ENCODE measurements at places on chromosomes 5 and 9.

DNA sequence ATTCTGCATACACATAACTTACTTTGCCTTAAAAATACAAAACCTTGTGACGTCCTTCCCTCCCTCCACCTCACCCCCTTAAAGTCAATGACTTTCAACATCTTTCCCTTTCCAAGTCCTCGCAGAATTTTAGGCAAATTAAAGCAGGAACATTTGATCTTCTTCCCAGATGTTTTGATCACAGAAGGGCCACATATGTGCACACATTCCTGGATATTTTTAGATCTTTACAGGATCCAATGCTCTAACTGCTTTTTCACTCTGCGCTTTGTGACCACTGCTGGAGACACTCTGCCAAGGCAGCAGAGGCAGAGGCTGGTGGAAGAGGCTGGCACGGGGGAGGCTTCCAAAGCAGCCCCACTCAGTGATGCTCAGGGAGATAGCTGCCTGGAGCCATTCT, 130.7 kb downstream of the SEC61B start:
- no peak for DNase-seq

GRCh38 chr9:112144807-112145206, 30.3 kb downstream of the SUSD1 start:
- no peak for DNase-seq

GRCh38 chr9:136377341-136378169, 4.1 kb upstream of the CARD9 start:
- no peak for DNase-seq

- DNase-seq, result no peak
Measured at GRCh38 chr5:168771678-168772077, 192.5 kb upstream of the PANK3 start.

DNA sequence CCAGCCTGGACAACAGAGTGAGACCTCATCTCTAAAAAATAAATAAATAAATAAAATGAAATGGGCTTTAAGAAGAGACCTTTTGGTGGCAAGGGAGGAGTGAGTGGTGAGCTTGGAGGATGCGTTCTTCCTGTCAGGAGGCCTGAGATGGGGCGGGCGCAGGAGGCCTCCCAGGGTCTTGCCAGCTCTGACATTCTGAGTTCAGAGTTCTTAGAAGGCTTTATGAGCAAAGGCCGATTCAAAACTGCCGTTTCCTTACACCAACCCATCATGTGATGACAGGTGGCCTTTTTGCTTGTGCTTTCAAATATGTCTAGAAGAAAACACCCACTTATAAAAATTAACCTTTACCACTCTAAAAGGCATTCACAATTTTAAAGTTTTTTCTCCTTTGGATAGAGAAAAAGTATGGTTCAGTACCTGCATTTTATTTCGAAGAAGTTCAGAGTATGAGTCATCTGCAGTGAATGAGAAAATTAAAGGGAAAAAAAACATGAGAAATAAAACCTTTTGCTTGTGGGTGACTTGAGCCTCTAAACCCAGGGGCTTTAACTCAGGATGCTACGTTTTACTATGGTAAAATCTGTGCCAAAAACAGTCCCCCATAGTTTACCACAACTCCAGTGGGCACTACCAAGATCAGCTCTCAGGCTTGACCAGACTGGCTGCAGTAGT, 157.4 kb upstream of the OTULINL start:
- DNase-seq, result peak; percentile 42

- DNase-seq, result no peak
Measured at GRCh38 chr5:180637962-180638680, 11.3 kb downstream of the FLT4 start.

DNA sequence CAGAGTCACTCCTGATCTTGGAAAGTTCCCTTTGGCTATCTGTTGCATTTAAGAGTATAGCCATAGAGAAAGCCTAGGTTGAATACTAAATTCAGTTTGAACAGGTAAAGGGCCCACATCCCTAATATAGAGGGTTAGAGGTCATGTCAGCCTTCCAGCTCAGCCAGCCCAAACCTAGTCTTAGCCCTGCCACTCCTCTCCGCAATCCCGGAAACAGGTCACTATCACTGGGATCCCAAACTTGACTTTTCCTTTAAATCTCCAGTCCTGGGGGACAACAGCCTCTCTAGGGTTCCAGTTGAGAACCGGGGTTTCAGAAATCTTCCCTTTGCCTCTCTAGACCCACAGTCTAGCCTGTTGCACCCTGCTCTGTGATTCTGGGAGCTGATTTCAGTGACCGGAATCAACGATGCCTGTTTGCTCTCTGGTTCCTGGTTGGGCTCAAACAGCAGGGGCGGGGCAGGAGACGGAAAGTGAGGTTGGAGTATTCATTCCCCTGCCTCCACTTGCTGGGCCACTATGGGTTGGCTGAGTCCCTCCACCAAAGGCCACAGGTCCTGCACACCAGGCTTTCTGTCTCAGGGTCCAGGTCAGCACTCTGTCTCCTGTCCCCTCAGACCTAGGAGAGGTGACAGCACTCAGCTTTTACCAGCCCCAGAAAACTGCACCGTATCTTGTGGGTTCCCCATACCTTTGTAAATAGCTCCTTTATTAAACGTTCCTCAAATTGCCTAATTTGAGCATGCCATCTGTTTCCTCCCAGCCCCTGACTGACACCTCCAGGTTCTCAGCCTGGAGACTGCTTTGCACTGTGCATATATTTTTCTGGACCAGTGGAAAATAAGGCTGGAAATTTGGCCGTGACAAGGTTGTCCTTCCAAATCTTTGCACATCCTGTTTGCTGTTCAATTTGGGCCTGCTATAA, 23.8 kb upstream of the CPEB4 start:
- DNase-seq, result no peak

DNA sequence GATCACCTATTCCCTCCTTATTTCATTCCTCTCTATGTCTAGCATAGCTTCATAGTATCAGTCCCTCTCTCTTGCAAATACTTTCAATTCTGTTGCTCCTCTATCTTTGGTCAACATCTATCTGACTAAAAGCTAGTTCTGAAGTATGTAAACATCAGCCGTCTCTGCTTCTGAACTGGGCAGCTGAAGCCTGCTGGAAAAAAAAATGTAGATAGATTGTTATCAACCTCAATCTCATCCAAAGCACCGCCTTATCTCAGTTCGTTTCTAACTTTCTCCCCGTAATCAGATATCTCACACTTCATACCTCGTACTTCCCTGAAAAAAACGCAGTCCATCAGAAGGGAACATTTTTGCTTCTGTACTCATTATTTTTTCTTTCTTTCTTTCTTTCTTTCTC, 4.5 kb upstream of the SEMA6A start:
- DNase-seq, result no peak

DNA sequence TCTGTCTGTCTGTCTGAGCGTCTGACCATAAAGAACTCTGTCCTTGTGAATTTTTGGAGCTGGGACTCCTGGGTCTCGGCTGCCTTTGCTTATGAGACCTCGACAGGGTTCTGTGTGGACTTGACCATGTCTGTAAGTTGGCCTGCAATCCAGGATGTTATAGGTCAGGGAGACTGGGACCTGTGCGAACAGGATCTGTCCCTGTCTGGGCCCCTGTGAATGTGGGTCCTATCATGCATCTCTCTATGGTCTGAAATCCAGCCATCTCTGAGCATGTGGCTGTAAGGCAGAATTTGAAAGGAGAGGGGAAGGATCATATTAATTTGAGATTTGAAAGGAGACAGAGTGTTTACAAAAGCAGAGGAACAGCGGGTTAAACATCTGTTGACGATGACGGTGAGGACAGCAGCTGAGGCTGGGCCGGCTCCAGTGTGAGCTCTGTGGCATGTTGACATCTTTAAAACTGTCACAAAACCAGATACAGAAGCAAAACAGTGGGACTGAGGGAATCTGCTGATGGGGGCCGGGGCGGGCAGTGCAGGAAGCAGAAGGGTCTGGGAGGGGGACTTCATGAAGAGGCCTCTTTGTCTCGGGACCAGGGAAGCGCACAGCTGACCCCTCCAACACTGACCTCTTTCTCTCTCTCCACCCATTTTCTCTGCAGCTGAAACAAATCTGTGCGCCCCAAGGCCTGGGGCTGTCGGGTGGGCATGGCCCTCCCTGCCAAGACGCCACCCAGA, 19.1 kb upstream of the MVB12B start:
- no peak for DNase-seq

DNA sequence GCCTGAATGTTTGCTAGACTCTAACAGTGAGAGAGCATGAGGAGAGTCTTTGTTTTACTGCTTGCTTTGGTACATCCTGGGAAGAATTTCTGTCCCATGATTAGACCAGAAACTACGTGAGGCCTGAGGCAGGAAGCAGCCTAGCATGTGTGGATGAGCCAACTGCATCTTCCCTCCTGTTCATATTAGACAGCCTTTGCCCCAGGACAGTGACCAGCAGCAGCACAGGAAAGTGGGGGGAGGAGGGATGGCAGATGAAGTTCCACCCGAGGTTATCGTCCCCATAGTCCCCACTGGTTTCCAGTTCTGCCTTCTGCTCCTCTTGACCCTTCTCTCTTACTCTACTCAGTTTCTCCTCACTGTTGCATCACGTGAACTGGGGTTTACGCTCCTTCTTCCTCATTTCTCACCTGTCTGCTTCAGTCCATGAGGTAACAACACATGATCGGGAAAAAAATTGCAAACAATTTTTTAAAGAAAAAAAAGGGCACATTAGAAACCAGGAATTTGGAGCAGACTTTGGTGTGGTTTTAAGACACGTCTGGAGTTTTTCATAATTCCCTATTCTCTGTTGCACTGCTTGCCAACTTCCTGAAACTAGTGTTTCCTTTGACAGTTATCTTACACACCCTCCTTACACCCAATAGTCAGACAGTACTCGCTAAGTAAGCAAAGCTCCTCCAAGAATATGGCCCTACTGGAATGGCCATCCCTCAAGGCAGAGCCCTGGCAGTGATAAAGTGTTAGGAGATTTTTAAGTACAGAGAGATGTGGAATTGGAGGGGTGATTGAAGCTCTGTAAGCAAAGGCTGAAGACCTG, 84.1 kb downstream of the SNX18 start:
- peak; percentile 32 for DNase-seq

DNA sequence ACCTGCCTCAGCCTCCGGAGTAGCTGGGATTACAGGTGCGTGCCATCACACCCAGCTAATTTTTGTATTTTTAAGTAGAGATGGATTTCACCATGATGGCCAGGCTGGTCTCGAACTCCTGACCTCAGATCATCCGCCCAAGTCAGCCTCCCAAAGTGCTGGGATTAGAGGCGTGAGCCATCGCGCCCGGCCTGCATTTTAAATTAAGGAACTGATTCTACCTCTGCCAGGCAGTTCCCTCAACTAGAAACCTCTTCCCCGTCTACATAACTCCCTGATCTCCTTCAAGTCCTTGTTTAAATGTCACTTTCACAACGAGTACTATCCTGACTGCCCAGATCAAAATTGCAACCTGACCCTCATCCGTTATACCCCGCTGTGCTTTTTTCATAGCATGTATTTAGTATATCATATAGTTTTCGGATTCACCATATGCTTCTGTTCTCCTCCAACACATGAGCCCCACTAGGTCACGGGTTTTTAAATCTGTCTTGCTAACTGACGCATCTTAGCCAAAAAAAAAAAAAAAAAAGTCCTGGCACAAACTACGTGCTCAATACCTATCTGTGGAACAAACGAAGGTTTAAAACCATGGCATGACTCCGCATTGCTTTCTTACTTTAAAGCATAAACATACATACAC, 858 bp upstream of the SOWAHA start:
- DNase-seq, result no peak

- no peak for DNase-seq
Measured at GRCh38 chr9:29866556-29866955, 2293.3 kb upstream of the C9orf72 start.

GRCh38 chr5:127006744-127007143, 23.6 kb downstream of the MARCHF3 start:
- no peak for DNase-seq

GRCh38 chr5:100434815-100435214, 100.4 kb upstream of the FAM174A start:
- no peak for DNase-seq

- no peak for DNase-seq
Measured at GRCh38 chr9:84597131-84597530, 72.4 kb upstream of the NTRK2 start.

GRCh38 chr9:128162215-128163026, 2.4 kb downstream of the BBLN start:
- DNase-seq, result peak; percentile 23

GRCh38 chr5:167971706-167972105, 319.7 kb upstream of the WWC1 start:
- no peak for DNase-seq

DNA sequence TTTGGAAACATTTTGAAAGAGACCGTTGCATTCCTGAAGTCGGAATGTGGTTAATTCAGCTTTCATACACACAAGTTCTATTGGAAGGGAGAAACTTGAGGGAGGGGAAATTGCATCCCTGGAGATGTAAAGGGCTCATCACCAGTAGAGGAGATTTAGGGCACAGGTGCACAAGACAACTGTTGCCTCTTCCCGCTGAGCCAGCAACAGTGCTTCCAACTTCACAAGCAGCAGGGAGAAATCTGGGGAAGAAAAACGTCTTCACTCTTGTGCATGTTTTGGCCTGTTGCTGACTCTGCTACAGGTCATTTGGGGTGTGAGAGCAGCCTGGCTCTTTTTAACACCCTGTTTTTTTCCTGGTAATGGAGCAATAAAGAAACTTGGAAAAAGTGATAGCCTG, 277.9 kb downstream of the GAS1 start:
- DNase-seq, result no peak

- no peak for DNase-seq
Measured at GRCh38 chr9:124302921-124303320, 45.2 kb downstream of the NEK6 start.

- no peak for DNase-seq
Measured at GRCh38 chr5:175874462-175875139, 3.2 kb downstream of the CPLX2 start.

DNA sequence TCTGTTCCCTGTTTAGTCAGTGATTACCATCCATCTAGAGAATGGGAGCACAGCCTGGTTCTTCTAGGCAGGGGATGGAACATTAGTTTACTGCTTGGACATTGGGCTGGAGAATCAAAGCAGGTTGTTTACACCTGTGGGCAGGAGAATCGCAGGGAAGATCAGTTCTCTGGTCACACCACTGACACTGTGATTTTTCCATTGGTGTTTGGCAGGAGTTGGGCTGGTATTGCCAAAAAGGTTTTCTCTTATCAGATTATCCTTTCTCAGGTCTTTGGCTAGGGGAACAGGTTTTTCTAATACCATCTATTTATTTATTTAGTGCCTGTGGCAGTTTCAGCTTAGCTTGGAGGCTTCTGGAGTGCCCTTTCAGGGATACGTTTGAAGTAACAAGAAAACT, 219.3 kb upstream of the GRIN3A start:
- DNase-seq, result no peak

- no peak for DNase-seq
Measured at GRCh38 chr5:43973908-43974307, 370.9 kb downstream of the NNT start.

DNA sequence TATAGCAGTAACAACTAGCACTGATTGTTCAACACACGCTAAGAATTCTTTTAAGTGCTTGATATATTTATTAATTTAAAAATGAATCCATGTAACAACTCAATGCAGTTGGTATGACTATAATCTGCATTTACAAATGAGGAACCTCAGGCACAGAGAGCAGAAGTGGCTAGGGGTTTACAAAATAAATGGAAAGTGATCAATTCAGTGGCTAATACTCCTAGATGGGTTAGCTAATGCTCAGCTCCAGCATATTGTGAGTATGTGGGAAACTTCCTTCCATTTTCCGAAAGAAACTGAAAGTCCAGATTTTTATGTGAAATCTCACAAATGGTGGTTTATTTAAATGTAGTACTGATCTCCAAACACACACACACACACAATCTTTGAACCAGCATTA, 128.0 kb downstream of the RFX3 start:
- DNase-seq, result no peak

- no peak for DNase-seq
Measured at GRCh38 chr5:16392718-16393117, 72.9 kb downstream of the ZNF622 start.

GRCh38 chr5:59416451-59416850, 477.1 kb downstream of the PDE4D start:
- peak; percentile 17 for DNase-seq

Measured in fibroblast of lung (primary cell).